ENCODE measurements at places on chromosomes 12 and 14.
A peak's percentile ranks its signal among the peaks of the same experiment; 100 is the strongest.

DNA sequence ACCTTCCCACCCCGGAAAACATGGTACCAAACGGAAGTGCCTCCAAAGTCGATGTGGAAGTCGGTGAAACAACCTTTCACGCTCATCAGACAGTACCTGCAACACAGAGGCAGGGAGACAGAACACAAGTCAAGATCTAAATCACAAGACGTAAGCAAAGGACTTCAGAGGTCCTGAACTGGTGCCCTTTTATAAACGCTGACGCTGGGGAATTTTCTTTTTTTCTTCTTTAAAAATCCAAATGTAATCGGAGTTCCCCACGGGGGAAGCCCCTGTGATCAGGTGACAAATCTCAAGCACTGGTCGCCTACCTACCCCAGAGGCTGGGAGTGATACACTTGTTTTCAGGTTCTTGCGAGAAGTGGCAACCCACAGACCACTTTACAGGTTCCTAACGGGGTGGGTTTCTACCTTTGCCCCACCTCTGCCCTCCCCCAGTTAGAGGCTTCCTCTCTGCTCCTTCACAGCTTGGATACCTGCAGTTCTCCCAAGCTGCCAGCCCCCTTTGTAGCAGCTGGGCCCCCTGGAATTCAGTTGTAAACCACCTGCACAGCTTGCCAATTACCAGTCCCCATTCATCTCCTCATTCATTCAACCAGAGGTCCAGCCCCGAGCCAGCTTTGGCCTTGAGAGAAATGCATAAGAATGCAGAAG, 46.2 kb downstream of the KDM2B start:
- DNase-seq = peak; percentile 78

GRCh38 chr12:110704750-110705149, 15.8 kb upstream of the HVCN1 start:
- no peak for DNase-seq

- no peak for DNase-seq
Measured at GRCh38 chr12:94282675-94283074, 134.3 kb downstream of the PLXNC1 start.

- no peak for DNase-seq
Measured at GRCh38 chr12:6198985-6199530, 1.1 kb upstream of the CD9 start.

GRCh38 chr14:95722525-95723190, 8.7 kb upstream of the TCL1A start:
- no peak for DNase-seq

DNA sequence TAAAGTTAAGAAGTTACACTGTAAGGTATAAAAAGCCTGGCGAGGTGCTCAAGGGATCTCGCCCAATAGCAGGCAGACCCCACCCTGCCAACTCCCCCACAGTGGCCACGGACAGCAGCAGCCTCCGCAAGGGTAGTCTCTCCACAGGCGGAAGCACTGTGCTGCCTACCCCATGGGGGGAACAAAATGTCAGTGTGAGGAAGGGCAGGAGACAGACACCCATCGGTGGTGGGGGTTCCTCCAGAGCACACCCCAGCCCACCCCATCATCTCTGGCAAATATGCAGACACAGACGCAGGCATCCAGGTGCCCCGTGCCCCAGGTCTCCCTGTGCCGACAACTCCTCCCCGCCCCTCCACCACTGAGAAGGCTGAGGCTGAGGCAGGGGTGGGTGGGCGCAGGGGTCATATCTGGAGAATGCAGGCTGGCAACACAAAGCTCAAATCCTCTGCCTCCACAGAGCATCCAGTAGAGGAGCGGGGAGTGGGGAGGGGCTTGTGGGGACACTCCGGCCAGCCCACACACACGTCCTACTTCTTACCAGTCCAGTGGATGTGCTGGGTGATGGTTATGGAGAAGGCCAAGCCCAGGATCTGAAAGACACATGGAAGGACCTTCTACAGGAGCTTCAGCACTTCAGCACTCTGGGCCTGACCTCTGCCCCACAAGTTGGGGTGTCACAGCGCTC, 68.3 kb upstream of the DDX11 start:
- no peak for DNase-seq

GRCh38 chr12:79067977-79068376, 203.4 kb downstream of the SYT1 start:
- DNase-seq = no peak

DNA sequence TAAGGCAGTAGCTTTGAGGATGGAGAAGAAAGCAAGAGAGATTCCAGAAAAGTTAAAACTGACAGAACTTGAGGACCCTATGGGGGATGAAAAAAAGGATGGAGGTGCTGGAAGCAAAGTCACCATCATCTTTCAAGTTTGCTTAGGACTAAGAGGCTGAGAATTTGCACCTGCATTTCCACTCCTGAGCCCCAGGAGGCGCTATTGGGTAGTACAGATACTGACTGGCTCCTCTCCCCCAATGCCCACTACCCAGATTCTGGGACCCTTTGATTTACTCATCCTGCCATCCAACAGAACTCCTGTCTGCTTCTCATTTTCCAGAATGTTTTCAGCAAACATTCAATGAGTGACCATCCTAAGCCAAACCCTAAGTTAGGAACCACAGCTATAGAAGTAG, 34.0 kb upstream of the CMKLR1 start:
- no peak for DNase-seq

Measured in GM13976 (cell line).